Activated CD4-positive, alpha-beta T cell treated with anti-CD3 and anti-CD28 coated beads for 24 hours (primary cell): ENCODE measurements at places on chromosomes 5 and 9.

DNA sequence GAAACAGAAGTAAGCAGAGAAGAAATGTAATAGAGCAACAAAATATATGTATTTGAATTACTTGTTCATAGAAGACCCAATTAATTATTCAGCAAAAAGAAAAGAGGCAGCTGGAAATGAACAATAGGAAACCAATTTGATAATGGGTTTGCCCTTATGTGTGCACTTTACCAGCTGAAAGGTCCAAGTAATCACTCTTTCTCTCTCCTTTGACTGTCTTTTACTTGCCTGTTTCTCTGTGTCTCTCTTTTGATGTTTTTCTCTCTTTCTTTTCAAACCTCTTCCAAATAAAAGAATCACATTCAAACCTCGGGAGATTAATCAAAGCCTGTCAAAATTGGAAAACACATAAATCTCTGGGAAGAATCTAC lies 51.5 kb downstream of the CTNND2 start:
- no peak for DNase-seq

DNA sequence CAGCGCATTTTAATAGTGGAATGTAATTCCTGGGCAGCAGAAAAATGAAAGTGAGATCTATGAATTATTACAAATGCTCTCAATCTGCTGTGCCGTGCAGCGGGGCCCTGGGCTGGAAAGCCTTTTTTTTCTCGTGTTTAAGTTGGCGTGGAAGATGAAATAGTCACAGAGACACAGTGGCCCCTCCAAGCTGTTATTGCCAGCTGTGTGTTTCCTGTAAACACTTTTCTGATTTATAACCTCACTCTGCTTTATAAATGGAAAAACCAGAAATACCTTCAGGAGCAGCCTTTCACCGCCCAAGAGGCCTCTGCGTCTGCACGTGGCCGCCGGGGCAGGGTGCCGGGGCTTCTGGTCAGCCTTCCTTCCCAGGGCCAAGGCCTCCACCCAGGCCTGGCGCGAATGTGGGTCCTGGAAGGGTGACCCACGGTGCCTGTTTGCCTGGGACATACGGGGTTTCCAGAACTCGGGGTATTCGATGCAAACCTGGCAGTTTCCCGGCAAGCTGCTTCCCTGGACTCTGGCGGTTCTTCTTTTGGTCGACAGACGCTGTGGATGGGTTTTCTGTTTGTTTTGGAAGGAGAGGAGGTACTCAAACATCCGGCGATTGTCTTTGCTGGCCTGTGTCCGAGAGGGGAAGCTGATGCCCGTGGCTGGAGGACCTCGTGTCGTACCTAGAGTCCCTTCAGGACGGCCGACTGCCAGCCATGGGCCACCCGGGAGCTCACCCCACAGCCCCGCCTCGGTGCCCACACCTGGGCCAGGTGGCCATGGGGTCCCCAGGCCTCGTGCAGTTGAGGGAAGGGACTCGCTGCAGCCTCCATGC lies 256.7 kb downstream of the PARP8 start:
- no peak for DNase-seq

DNA sequence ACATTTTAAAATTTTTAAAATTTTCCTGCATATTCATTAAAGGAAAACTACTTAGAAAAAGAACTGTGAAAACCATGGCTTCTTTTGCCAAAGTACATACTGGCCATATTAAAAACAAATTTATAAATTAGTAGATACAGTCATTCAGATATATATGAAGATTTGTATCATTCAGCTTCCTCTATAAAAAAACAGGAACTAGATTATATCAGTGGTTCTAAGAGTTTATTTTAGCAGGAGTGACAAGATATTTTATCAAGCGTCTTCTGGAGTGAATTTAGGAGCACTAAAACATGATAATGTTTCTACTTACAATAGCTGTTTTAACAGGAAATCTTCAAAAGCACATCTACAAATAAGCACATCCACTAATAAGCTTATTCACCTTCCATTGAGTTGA lies 171.4 kb downstream of the RAPGEF6 start:
- DNase-seq, result no peak

DNA sequence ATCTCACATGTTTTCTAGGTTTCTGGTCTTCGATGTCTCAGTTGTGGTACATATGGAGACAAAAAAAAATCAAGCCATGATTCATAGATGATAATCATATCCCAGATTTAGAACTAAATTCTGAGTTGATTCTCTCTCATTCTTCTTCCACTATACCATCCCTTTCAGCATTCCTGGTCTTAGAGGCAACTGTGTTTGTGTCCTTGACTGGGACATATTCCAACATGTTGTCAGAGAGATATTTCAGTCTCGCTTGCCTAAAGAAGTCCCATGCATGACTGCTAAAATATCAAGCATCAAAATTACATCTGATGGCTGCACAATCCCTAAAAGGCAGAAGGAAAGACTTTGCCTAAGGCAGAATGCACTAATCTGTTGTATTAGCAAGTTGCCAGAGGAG lies 236.6 kb downstream of the PSAT1 start:
- no peak for DNase-seq

- DNase-seq, result no peak
Measured at GRCh38 chr9:114960276-114960675, 29.9 kb upstream of the TNFSF8 start.

DNA sequence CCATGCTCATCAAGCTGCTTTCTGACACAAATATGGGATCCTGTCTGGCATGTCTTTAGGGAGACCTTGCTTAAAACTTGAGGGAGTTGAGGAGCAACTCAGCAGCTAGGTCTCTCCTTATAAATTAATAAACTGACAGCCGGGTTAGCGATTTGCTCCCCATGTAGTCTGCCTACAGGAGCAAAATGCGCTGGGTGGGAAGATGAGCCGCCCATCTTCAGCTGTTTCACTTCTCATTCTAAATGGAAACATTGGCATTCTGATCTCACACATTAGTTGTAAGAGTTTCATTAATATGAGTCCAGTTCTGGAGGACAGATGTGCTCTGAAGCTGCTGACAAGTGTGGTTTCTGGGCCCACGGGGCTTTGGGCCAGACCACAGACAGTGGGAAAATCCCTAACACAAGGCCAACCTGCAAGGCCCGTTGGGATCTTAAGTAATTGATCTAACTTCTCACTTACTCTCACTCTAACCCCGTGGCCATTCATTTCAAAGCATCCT lies 197.0 kb downstream of the MCTP1 start:
- no peak for DNase-seq

- no peak for DNase-seq
Measured at GRCh38 chr9:37174247-37174646, 53.9 kb downstream of the ZCCHC7 start.

- no peak for DNase-seq
Measured at GRCh38 chr5:160165137-160166068, 46.2 kb upstream of the PWWP2A start.

DNA sequence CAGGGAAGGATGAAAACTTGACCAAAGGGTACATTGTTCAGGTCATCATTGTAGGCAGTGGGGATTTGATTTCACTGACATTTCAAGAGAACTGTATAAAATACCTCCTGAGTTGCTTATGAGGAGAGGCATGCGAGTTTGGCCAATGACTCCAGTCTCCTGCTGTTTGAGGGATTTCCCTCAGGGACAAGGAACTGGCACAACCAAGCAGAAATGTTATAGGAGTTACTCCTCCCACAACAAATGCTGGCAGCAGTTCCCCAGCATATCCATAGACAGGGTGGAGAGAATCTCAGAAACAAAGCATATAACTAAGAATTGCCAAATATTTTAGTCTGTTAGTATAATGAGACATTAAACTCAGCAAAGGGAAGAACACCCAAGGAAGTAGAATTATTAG lies 47.2 kb upstream of the FBXL7 start:
- DNase-seq, result no peak

GRCh38 chr5:157247267-157247666 lies 18.7 kb upstream of the CYFIP2 start:
- DNase-seq, result no peak

- DNase-seq, result no peak
Measured at GRCh38 chr5:151298063-151298855, 5.3 kb downstream of the SLC36A3 start.

DNA sequence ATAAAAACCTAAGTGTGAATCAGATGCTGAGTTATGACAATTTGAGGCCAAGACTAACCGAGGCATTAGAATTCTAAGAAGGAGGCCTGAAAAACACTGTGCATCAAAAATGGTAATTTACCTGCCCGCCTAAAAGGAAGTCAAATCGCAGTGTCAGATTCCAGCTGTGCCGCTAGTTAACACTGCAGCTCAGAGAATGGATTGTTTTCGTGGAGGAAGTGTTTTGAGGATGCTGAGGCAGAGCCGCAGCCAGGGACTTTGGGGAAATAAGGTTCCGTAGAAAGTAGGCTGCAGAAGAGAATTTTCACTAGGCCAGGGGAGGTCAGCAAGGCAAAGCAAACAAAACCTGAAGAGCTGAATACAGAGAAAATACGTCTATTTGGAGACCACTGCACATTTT lies 226.4 kb upstream of the ISL1 start:
- no peak for DNase-seq
